GM12891 (cell line): ENCODE measurements at places on chromosomes 2 and 18.
A peak's percentile ranks its signal among the peaks of the same experiment; 100 is the strongest.

- no peak for DNase-seq
These were observed 121.8 kb upstream of the ZBTB14 start for GRCh38 chr18:5417342-5417741.

DNA sequence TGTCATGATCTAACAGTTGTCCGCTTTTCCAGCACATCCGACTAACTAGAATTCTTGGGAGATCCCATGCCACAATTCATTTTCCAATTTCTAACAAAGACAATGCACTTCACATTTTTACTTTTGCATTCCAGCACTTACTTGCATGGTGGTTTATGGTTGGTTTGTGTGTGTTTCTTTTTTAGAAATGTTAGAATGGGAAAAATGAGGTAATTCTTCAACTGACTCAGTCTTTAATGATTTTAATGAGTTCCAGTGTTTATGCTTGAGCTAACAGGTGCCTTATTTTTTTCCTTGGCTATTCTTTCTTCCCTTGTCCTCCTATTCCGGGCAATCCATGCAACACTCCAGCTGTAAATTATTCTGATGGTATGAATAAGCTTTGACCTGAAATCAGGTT, 46.4 kb downstream of the SLC8A1 start:
- no peak for DNase-seq

DNA sequence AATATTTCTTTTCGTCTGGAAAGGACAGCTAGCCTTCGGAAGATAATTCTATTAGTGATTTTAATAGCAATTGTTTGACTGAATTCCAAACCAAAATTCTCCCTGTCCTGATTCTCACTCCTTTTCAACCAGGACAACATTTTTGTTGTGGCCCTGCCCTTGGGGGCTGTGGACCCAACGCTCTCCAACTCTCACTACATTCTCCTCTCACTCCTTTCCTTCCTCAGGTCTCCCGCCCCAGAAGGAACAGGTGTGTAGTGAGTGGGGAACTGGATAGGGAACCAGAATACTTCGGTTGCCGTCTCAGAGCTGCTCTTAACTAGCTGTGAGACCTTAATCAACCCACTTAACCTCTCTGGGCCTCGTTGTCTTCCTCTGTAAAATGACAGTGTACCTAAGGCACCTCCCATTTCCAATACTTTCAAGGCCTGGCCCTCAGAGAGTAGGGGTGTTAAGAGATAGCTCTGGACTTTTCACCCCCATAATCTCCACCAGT, 638 bp upstream of the ADD2 start:
- no peak for DNase-seq

- DNase-seq: no peak
These were observed 45.4 kb upstream of the CCDC150 start for GRCh38 chr2:196594158-196594557.

GRCh38 chr2:235762832-235763598, 269.2 kb downstream of the AGAP1 start:
- no peak for DNase-seq

GRCh38 chr2:60552851-60553494, 481 bp downstream of the BCL11A start:
- no peak for DNase-seq

- no peak for DNase-seq
These were observed 246.0 kb downstream of the TDRD15 start for GRCh38 chr2:21369787-21370186.

DNA sequence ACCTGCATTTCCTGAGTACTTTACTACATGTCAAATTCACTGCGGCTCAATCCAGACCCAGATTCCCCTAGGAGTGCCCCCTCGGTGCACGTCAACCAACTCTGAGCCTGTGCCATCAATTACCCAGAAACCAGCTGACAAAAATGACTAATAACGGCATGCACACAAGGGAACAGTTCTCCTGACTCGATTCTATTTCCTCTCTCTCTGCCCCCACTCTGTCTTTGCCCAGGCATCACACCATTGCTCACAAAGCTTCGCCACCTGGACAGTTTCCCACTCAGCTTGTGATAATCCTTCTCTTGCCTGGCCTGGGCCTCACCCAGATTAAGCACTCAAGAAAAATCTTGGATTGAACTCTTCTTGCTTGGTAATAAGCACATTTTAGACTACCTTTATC, 115.3 kb upstream of the NDUFV2 start:
- DNase-seq: no peak

DNA sequence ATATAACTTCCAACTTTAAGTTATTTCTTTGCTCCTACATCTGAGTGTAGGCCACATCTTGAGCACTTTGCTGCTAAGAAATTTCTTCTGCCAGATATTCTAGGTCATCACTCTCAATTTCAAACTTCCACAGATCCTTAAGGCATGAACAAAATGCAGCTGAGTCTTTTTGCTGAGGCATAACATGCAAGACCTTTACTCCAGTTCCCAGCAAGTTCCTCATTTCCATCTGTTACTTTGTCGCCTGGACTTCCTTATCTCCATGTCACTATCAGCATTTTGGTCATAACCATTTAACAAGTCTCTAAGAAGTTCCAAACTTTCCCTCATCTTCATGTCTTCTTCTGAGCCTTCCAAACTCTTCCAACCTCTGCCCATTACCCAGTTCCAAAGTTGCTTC, 1077.3 kb upstream of the TMEFF2 start:
- DNase-seq: no peak

- DNase-seq: no peak
These were observed 160.6 kb downstream of the PRKCE start for GRCh38 chr2:45812011-45812500.

- DNase-seq: no peak
These were observed 45.0 kb downstream of the WDR75 start for GRCh38 chr2:189486237-189486770.

DNA sequence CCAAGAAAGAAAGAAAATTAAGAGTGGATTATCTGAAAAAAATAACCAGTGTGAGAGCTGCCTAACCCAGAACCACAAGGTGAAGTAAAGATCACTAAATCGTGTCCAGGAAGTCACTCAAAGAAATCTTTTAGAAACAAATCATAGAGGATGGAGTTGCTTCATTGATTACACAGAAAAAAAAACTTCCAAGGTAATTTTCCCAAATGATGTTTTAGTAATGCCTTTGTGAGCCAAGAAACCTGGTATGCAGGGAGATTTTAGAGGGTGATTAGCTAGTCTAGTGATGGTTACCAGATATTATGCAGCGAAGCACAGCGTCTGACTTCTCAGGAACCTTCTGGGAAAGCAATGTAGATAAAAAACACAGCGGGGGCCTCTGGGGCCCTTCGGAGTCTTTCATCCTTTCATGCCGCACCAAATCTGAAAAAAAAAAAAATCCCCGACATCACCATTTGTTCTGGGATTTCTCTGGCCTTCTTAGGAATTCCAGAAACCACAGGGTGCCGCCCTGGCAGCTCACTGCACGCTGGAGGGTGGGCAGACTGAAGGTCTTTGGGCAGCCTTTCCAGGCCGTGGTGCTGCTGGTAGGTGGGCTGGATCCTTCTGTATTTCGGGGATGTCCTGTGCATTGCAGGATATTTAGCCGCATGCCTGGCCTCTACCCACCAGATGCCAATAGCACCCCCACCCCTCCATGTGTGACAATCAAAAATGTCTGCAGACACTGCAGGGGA, 17.3 kb downstream of the ALPK2 start:
- DNase-seq: no peak

- peak; percentile 30 for DNase-seq
These were observed 100.9 kb downstream of the WDSUB1 start for GRCh38 chr2:159185401-159186130.

DNA sequence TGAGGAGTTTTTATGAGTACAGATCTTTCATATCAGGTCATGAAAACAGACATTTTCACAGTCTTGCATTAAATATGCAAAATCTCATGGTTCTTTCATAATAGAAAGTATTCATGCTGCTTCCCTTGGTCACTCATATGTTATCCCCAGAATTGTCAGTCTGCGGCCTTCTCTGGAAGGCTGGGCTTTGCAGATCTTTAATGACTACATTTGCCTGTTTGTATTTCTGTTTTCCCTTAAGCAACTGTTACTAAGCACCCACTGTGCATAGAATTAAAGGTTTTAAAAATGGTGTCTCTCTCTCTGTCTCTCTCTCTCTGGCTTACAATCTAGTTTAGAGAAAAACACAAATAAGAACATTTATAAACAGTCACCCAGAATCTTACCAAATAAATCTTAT, 456.3 kb downstream of the RIT2 start:
- DNase-seq: no peak

DNA sequence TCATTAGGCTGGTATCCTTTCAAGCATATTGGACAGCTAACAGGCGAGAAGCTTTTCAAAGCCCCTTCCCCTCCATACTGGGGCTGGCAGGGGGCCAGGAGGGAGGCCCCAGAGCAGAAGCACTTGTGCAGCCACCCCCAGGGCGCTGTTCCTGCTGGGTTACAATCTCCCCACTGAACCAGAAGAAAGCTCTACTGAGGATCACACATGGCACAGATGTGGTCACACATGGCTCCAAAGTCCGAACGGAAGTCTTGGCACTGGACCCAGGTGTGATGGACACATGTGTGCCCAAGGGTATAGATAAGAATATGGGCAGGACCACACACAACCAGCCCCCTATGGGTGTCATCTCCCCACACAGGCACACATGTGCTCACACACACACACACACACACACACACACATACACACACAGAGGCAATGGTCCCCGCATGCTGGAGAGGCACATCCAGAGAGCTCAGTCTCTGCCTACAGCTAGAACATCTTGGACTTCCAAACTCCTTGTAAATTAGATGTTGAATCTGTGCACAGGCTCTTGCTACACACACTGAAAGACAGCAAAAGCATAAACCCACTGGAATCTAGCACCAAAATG, 56.4 kb downstream of the TTC32 start:
- DNase-seq: no peak

DNA sequence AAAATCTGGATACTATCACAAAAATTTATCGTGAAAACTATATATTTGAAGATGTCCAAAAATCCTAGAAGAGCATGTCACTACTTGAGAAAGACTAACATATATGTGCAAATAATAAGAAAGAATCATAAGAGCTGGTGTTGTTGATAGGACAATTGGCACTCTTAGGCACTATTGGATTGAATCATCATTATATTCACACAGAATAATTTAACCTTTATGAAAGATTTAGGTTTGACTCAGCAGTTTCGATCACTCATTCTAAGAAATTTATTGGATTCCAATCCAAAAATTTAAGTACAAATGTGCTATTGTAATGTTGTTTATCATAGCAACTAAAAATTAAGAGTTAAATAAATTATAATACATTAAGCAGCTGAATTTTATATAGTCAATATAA, 503.6 kb downstream of the SPAG16 start:
- DNase-seq: no peak

DNA sequence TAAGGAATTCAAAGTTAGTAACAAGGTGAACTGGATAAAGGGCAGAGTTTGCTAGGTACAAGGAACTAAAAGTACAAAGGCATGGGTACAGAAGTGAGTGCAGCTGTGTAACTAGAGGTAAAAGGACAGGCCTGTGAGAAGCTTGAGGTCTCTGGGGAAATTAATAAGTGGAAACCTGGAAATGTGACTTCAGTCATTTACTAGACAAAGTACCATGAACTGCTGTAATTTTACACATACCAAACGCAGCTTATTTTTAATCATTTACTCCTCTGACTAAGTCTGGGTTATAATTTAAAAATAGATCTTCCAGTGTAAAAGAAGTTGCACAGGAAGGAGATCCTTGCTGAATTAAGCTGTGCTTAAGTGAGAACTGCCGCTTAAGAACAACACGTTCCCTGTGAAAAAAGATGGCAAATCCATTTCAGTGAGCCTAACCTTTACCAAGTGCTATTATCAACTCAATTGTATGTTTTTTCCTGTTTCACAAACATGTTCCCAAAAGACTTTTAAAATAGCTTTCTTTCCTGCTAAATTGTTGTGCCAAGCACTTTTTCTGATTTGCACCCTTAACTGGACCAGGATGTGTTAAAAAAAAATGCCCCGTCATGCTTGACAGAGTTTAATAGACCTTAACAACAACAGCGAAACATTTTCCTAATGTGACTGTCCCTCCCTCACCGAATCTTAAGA, 44.3 kb downstream of the CALCRL start:
- DNase-seq: no peak

GRCh38 chr2:106336108-106336507, 132.1 kb downstream of the RGPD3 start:
- DNase-seq: no peak

DNA sequence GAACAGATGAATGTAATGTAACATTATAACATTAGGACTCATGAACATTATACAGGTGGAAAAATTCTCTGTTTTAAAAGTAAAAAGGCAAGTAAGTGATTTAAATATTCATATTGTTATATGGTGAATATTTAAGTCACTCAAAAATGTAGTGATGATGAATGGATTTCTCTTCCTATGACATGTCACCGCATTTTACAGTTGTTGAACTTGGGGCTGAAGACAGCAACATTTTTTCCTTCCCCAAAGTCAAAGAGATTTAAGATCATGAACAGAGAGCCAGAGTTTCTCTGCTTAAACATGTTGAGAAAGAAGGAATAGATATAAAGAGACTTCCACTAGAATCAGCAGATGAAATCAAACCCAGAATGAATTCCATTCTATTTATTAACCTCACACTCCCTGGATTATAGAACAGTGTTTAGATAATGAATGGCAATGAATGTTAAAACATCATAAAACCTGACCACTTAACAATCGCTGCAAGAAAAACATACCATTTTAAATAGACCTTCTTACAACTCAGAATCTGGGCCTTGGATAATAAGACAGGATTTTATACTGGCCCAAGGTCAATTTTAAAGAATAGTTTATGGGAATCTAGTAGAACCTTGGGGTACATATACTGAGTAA, 163.6 kb upstream of the SIX2 start:
- DNase-seq: no peak

DNA sequence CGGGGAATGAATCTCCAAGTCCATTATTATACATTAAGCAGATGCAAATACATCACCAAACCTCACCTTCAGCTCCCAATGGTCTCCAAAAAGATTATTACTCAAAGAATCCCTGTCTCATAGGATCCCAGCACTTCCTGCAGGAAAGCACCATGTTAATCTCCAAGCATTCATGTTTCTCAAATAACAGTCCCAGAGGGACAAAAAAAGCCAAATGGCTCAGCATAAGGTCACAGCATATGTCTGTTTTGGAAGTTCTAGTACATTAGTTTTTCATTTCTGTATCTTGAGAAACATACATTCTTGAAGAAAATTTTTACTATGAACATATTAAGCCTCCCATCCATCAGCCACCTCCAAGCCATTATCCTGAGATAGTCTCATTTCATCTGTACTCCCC, 103.3 kb downstream of the METTL4 start:
- DNase-seq: no peak
